Prostate gland (tissue), 2 donors: ENCODE measurements at places on chromosomes 6 and 20. TPM values are rescaled to one million over a fixed set of nuclear protein-coding genes. Genes with fewer than 3 reads are reported as not detected.

HACE1 gene
- 11.7 TPM for total RNA-seq

DOP1A gene
- 27.6 TPM for total RNA-seq

DNA sequence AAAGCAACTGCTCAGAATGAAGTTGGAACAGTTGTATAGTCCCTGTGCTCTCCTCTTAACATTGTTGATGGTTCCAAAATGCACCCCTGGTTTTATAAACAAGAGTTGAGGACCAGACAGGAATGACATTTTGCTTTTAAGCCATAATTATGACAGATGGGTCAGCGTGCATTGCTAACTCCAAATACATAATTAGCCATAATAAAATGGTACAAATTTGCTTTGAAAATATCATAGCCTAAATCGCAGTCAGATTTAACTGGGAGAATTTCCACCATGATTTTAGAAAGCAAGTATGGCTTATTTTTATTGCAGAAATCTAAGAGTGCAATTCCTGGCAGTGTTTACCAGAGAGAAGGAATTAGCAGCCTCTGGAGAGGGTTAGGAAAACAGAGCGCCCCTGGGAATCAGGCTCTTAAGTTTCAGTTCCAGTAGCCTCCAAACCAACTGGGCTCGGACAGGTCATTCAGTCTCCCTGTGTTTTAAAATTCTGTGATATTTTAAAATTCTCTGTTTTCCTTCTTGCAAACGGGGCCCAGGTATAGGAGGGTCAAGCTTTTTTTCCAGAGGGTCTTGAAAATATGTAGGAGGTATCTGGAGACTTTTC, 302.3 kb downstream of the TBC1D7 start:
- no peak for DNase-seq

OPRM1 gene
- not detected for total RNA-seq

DEFB113 gene
- total RNA-seq: not detected
